Foreskin melanocyte (primary cell): ENCODE measurements at places on chromosomes 6 and 20.

GRCh38 chr6:56756791-56757587 lies 114.3 kb upstream of the DST start:
- peak; percentile 48 for DNase-seq

DNA sequence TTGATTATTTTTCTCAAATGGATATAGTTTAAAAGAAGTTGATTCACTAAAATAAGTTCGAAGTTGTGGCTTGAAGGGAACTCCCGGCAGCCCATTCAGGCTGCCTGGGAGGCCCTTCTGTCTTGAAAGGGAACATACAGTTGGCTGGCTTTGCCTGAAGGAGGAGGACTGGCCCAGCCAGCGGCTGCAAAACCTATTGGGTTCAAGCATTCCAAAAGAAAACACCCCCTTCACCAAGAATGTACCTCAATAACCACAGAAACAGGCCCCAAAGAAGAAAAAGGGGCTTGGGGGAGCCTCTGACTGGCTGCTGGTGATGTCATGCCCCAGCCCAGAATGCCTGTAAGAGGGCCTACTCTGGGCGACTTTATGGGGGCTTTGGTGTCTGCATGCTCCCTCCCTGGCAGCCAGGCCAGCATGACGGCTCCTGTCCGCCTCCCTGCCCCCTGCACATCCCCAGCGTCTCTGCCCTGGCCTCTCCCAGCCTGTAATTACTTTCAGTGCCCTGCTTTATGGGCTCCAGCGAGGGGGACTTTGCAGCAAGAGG lies 36.5 kb downstream of the MAFB start:
- no peak for DNase-seq

GRCh38 chr6:111956098-111956497 lies 82.8 kb upstream of the FYN start:
- DNase-seq, result no peak

GRCh38 chr6:36336779-36337241 lies at the start of gene BNIP5:
TSS of gene BNIP5 (minus strand) at chr6:36336888. CDS start at chr6:36330690, 6,198 bp downstream.
- DNase-seq, result no peak

GRCh38 chr6:74409447-74409846 lies 713.4 kb downstream of the CD109 start:
- peak; percentile 64 for DNase-seq

- no peak for DNase-seq
Observed at GRCh38 chr6:42041481-42042053, 8.8 kb upstream of the TAF8 start.

DNA sequence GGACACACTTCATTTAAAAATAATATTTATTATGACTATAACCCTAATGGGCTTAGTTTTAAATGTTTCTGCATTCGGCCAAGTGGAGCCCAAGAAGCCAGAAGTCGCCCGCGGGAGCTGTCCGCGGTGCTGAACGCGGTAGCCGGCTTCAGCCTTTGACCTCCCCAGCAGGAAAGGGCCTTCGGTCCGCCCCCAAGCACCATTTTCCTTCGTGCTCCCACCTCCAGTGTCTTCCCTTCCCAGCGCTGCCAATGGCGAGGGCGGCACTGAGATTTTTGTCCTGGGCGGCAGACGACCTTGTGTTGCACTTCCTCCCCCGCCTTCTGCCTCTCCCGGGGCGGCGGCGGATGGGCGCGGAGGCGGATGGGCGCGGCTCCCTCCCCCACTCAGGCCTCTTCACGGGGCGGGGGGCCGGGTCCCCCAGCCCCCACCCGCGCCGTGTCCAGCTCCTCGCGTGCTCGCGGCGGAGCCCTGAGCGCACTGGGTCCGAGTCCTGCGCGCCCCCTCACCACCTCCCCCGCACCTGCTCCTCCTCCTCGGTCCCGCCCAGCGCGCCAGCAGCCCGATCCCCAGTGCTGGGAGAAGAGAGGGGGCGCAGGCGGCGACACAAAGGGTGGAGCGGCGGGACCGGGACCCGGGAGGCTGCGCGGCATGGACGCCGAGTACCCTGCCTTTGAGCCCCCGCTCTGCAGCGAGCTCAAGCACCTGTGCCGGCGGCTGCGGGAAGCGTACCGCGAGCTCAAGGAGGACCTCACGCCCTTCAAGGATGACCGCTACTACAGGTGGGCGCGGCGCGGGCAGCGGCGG lies 23.6 kb upstream of the TMEM181 start:
- no peak for DNase-seq

DNA sequence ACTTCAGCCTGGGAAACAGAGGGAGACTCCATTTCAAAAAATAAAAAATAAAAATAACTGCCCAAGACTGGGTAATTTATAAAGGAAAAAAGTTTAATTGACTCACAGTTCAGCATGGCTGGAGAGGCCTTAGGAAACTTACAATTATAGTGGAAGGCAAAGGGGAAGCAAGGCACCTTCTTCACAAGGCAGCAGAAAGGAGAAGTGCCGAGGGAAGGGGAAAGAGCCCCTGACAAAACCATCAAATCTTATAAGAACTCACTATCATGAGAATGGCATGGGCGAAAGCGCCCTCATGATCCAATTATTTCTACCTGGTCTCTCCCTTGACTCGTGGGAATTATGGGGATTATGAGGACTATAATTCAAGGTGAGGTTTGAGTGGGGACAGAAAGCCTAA lies 95.5 kb upstream of the LGSN start:
- DNase-seq, result no peak

DNA sequence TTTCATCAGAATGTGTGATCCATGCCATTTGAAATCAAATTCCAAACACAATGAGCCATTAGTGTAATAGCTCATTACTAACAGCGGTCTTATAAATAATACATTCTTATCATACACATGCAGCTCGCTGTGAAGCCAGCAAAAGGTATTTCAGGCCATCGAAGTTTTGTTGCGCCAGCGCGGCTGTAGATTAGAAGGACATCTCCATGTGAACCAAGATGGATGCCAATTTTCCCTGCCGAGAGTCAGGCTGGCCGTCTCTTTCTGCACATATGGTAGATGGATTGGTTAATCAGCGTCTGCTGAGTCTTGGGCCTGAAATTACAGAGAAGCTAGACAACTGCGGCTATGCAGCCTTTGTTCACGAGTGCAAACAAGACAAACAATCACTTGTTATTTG lies 44.1 kb downstream of the CFAP61 start:
- no peak for DNase-seq

- DNase-seq, result no peak
Observed at GRCh38 chr6:134888316-134888715, 61.6 kb downstream of the ALDH8A1 start.

- DNase-seq, result peak; percentile 99
Observed at GRCh38 chr6:9766240-9766915, 648.5 kb downstream of the TFAP2A start.

DNA sequence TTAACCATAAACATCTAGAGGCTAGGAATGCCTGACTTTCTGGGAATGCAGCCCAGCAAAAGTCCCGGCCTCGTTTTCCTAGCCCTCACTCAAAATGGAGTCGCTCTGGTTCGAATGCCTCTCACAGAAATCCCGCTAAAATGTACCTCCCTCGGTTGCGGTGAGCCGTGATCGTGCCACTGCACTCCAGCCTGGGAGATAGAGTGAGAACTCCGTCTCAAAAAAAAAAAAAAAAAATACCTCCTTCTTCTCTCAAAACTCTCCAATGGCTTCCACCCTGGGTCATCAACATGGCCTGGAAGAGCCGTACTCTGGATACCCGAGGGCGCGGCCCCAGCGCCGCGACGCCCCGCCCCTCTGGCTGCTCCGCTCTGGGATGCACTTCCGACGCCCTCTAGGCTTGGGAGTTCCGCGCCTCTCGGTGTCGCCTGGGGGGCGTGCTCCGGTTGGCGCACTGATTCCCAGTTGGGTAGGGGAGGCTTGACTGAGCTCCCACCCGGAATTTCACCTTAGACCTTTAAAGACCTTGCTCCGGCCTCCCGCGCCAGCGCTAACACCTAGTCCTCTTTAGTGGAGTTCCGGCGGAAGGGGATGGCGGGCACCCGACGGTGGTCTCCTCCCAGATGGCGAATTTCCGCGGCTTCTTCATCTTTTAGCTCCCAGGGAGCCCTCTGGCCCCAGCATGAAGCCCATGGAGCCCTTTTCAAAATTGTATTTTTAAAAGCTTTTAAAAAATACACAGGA lies 12.3 kb downstream of the HMGN4 start:
- DNase-seq, result peak; percentile 72

DNA sequence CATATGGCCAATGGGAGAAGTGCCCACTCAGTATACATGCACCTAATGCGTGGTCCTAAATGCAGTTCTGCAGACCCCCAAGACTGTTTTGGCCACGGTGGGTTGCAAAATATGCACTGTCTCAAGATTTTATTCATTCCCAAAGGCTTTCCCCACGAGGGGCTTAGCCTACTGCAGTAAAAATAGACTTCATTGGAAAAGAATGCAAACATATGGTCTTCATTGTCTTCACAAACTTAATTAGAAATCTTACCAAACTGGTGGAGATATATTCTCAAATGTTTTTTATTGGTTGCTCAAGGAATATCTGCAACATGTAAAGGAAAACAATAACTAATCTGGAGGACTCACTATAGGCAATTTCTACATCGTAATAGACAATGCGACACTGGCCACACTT lies 31.6 kb upstream of the PRL start:
- DNase-seq, result no peak

- no peak for DNase-seq
Observed at GRCh38 chr20:57964011-57964862, 254.4 kb upstream of the PMEPA1 start.

GRCh38 chr6:130516604-130517003 lies 150.8 kb downstream of the TMEM200A start:
- DNase-seq, result no peak

GRCh38 chr6:112202639-112203341 lies 51.6 kb downstream of the LAMA4 start:
- DNase-seq, result peak; percentile 29

- no peak for DNase-seq
Observed at GRCh38 chr6:100229512-100229911, 235.2 kb downstream of the SIM1 start.

GRCh38 chr6:134436950-134437349 lies 119.0 kb upstream of the SGK1 start:
- DNase-seq, result no peak

DNA sequence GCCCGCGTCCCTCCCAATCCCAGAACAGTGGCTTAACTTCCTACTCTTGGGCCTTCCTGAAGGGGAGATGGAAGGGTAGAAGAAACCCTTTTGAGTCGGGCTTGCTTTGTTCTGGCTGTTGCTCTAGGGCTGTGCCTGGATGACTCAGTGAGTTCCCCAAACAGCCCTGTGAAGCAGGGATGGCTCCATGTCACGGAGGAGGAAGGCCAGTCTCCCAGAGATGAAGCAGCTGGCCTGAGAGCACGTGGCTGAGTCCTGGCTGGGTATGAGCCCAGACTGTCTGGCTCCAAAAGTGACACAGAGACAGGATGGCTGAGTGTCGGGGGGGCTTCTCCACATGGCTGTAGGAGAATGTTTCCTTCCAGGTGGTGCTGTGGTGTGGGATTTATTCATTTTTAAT lies 4.6 kb downstream of the SYTL3 start:
- DNase-seq, result no peak

DNA sequence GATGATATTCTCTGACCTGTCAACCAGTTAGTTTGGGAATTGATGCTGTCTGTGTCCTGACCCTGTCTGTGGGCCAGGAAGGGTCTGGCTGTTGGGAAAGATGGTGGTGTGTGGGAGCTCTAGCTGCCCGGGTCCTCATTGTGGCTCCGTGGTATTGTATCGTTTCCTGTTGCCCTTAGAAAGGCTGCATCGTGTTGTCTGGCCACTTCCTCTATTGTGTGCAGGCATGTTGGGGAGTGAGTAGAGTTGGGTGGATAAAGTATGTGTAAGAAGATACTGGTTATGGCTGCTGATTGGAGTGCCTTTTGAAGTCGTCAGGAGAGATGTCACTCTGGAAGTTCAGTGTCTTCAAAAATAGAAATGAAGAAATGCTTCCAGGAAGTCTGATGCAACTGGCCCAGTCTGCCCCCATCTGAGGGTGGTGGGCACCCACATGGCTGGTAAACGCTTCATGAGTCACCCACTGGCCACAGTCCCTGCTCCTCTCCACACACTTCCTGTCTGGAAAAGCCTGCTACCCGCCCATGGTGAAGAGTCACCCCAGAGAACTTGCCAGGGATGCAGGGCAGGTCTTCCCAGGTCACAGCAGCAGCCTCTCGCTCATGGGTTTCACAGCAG lies 27.9 kb downstream of the PPARD start:
- peak; percentile 48 for DNase-seq

- no peak for DNase-seq
Observed at GRCh38 chr6:70221025-70221714, 81.7 kb downstream of the COL9A1 start.

GRCh38 chr6:46719099-46719498 lies 16.1 kb downstream of the PLA2G7 start:
- no peak for DNase-seq

DNA sequence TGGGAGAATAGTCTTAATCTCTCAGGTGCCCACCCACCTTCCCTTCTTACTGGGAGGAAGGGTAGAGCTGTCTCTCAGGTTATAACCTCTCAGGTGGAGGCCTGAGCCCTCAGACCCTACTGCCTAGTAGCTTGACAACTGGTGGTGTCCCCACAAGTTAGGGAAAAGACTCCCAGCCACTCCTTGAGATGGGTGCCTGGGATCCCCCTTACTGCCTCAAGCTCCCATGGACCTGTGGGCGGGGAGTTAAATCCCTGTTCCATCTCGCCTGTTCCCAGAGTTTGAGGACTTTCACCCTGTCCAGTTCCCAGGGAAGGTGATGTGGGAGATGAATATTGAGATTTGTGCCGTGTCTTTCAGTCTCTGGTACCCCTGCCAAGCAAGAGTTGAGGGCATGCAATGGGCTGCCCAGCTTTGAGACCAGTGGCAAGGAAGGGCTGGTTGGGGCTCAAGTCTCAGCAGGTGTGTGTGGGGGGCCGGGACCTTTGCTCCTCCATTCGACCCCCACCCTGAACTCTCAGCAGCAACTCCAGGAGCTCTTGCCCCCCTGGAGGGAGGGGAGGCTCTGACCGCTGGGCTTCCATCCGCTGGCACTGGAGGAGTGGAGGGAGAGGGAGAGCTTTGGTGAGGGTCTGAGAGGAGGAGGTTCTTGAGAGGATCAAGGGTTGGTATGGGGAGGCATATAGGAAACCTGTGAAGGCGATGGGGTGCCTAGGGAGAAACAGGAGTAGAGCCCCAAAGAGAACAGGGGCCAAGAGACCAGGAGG lies 1.1 kb upstream of the PBX2 start:
- DNase-seq, result no peak
